ENCODE measurements at places on chromosomes 11 and 22.

- no peak for DNase-seq
Measured at GRCh38 chr11:102426000-102426399, 26.6 kb downstream of the TMEM123 start.

GRCh38 chr11:45336136-45336535 is 50.0 kb upstream of the SYT13 start:
- DNase-seq, result no peak

- no peak for DNase-seq
Measured at GRCh38 chr11:59285716-59286260, 72.9 kb upstream of the OR5AN1 start.

DNA sequence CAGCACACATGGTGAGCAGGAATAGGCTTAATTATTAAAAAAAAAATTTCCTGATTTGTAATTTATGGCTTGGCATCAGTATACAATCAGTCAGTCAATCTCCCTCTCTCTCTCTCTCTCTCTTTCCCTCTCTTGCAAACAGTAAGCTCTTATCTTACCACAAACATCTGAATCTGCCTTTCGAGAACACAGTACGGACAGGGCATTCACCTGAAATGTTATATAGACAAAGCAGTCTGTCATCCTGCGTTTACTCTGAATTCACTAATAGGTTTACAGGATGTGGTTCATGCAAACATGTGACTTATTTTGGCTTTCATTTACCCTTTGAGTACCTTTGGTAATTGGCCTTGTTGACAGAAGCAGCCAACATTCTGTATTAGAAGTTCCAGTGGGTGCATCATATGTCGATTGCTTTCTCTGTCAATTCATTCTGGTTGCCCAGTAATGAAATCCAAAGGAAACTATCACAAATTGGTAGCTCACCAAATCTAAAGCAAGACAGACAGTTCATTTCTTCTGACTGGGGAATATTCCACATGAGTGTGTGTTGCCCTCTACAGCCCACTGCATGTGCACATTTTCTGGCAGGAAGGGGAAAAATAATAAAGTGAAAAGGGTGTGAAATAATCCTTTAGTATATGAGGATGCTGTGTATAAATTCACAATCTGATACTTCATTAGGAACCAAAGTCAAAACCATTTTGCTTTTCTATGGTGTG is 1058.2 kb downstream of the LRRC4C start:
- no peak for DNase-seq

DNA sequence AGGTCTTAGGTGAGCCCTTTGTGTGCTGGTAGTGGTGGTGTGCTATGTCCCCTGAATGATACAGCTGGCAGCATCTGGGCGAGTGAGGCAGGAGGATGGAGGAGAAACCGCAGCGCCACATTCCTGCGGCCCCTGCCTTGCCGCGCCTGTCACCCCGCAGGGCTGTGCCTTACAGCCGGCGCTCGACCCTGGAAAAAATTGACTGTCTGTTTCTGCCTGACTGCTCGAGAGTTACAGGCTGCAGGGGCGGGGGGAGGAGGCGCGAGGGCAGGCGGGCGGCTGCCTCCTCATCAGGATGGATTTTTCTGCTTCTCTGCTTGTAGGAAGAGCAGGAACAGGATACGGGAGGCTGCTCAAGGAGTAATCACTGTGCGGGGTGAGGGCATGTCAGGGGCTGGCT is 443.4 kb downstream of the MIAT start:
- no peak for DNase-seq

GRCh38 chr11:27139742-27140367 is 99.2 kb downstream of the BBOX1 start:
- DNase-seq, result no peak

- no peak for DNase-seq
Measured at GRCh38 chr11:103325686-103326069, 216.5 kb downstream of the DYNC2H1 start.

GRCh38 chr11:130585545-130585944 is 137.1 kb downstream of the ADAMTS15 start:
- no peak for DNase-seq

DNA sequence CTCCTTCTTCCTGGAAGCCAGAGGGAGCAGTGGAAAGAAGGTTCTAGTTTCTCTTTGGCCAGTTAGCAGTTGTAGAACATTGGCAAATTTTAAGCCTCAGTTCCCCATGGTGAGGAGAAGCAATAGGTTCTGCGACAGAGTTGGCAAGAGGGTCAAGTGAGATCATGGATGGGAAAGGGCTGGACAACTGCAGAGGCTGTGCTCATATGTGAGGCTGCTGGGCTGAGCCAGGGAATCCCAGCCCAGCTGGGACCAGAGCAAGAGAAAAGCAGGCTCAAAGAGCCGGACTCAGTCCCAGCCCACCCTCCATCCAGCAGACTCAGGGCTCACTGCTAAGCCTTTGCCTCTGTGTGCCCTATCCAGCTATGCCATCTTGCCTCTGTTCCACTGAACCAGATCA is 66.8 kb upstream of the MYOD1 start:
- no peak for DNase-seq

GRCh38 chr11:46253258-46254132 is 24.0 kb upstream of the CREB3L1 start:
- no peak for DNase-seq

DNA sequence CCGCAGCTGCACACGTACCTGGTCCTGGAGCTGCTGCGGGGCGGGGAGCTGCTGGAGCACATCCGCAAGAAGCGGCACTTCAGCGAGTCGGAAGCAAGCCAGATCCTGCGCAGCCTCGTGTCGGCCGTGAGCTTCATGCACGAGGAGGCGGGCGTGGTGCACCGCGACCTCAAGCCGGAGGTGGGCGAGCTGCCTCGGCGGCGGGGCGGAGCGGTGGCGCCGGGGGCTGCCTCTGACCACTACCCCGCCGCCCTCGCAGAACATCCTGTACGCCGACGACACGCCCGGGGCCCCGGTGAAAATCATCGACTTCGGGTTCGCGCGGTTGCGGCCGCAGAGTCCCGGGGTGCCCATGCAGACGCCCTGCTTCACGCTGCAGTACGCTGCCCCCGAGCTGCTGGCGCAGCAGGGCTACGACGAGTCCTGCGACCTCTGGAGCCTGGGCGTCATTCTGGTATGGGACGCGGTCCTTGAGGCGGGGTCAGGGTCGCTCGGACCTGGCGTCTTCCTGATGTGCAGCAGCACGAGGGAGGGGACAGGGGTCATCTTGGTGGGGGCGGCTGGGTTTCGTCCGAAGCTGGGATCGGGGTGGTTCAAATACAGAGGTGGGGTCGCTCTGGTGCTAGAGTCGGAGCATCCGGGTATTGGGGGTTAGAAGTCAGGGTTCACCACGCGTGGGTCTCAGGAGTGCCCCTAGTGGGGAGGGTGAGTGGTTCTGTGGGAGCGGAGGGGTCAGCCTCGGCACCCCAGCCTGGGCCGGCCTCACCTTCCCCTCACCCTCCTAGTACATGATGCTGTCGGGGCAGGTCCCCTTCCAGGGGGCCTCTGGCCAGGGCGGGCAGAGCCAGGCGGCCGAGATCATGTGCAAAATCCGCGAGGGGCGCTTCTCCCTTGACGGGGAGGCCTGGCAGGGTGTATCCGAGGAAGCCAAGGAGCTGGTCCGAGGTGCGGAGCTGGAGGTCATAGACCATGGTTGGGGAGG is 10.8 kb downstream of the RPS6KA4 start:
- DNase-seq, result no peak

GRCh38 chr11:2536440-2536989 is 91.7 kb downstream of the KCNQ1 start:
- no peak for DNase-seq

- no peak for DNase-seq
Measured at GRCh38 chr11:21543901-21544300, 649.0 kb upstream of the ANO5 start.

- no peak for DNase-seq
Measured at GRCh38 chr11:122264121-122264520, 148.1 kb upstream of the BLID start.

- peak; percentile 75 for DNase-seq
Measured at GRCh38 chr11:117843666-117844484, 19.3 kb upstream of the FXYD2 start.

- DNase-seq, result peak; percentile 12
Measured at GRCh38 chr11:125123947-125124617, 12.7 kb upstream of the TMEM218 start.

DNA sequence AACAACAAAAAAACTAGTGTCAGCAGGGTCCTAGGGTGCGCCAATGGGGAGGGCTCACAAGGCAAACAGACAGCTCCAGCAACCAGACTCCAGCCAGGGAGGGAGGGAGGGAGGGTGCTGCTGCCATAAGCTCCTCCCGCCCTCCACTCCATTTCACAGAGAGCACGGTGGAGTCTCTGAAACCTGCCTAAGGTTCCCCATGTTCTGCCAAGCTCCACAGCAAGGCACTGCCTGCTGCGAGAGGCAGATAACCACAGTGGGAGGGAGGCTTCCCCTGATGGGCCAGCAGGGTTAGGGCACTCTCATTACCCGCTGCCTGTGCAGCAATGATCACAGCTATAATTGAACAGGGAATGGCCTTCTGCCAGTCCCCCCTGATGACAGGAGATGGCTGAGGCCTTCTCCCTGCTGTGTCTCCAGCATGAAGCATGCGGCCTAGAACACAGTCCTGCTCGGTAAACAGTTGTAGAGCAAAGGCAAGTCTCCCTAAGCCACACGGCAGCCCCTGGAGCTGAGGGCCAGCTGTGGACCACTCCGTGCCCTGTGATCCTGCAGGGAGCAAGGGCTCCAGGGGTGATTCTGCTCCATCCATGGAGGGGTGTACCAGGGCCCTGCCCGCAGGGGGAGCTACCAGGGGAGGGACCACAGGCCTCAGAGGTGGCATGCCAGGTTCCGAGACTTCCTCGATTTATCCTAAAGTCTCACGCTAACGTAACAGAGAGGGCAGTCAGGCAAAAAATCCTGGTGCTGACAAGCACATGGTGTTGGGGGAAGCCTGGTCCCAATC is 42.9 kb downstream of the PC start:
- DNase-seq, result no peak

GRCh38 chr11:21794306-21794705 is 398.6 kb upstream of the ANO5 start:
- no peak for DNase-seq

DNA sequence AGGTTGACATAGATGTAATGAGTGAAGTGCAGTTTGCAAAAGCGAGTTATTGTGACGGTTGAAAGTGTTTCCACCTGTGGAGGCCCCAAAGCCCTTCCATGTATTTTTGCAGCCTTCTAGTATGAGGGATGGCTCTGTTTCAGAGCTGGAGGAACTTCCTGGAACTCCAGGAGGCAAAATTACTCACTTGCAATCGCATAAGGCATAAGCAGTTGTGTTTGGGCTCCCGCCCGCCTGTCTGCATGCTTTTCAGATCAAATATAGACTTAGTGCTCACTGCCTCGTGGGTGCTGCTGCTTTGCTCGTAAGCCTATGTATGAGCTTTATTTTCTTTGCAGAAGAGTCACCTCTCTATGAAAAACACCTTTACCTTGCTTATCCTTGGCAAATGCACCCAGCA is 146.8 kb upstream of the LARGE1 start:
- no peak for DNase-seq

DNA sequence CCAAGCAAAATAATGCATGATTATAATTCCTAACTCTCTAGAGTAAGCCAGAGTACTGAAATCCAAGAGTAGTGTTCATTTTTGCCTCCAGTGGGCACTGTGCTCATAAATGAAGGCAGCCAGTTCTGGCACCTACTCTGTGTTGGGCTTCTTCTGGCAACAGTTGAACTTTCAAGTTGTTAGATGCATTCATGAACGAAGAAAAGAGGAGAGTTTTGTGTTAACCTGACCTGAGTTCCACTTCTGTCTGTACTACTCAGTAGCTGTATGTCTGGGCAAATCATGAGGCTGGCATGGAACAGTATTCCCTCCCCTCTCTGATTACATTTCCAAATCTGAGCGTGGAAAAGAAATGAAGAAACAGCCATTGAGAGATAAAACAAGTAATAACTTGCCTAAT is 20.3 kb upstream of the TENM4 start:
- DNase-seq, result no peak

DNA sequence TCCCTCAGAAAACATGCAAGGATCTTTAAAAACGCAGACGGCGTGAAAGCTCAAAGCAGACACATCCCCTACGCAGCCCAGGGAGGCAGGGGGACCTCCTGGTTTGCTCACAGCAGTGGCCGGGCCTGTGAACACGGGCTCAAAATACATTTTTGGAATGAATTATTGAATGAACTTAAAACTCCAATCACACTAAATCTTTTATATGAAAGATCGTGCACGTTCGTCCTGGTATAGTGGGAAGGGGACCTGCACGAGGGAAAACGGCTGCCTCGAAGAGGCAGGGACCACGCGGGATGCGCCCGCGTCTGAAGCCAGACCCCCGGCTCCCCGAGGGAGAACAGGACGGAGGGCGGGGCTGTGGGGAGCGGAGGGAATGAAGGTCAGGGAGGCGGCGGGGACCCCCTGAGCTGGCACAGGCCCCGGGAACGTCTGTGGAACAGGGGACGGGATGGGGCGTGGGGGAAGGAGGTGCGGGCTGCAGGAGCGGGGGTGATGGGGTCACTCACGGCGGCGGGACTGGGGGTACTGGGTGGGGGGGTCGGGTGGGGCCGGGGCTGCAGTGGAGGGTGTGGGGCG is 1.3 kb upstream of the PANX2 start:
- DNase-seq, result no peak

- no peak for DNase-seq
Measured at GRCh38 chr11:87399341-87399740, 361.6 kb downstream of the TMEM135 start.

- DNase-seq, result no peak
Measured at GRCh38 chr22:37258753-37259401, 14.8 kb upstream of the RAC2 start.

GRCh38 chr11:128713595-128713994 is 19.7 kb downstream of the FLI1 start:
- DNase-seq, result no peak

GRCh38 chr11:68297052-68297378 is 15.4 kb upstream of the LRP5 start:
- no peak for DNase-seq

DNA sequence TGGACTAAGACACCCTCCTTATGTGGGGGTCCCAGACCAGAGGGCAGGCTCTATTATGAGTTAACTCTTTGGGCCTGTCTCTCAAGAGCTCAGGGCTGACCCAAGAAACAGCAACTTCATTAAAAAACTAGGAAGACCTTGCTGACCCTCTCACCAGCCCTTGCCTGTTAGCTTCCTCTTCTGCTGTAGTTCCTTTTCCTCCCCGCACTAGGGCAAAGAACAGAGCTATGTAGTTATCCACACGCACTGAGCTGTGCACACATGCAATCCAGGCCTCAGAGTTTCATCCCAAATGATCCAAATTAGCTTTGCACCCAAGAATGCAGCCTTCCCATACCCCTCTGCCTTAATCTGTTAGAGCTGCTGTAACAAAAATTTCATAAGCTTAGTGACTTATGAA is 539.6 kb upstream of the CADM1 start:
- no peak for DNase-seq

DNA sequence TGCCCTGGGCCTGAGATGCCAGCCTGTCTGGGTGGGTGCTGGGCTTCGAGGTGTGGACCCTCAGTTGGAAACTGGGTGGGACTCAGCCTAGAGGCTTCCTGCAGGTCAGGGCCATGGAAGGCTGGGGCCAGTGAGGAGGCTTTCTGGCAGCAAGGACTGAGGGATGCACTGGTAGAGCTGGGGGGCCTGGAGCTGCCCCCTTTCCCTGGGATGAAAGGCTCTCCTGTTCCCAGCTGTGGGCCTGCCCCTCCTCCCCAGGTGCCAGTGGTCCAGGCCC is 2.5 kb downstream of the SEPTIN5 start:
- no peak for DNase-seq
